ENCODE measurements at places on chromosomes 13 and 19. TPM values are rescaled to one million over a fixed set of nuclear protein-coding genes. Genes with fewer than 3 reads are reported as not detected.

PSG2 gene
- total RNA-seq, result not detected

CLIP3 gene
- 72.8 TPM for total RNA-seq

ADGRE2 gene
- 4.9 TPM for total RNA-seq

LILRB2 gene
- total RNA-seq, result 12.9 TPM

SLC25A41 gene
- total RNA-seq, result 0.27 TPM

PGLYRP1 gene
- total RNA-seq, result 3.2 TPM

ZNF837 gene
- 2.0 TPM for total RNA-seq

SBNO2 gene
- total RNA-seq, result 131 TPM

ZNF700 gene
- 16.1 TPM for total RNA-seq

KLHL1 gene
- not detected for total RNA-seq

All from sciatic nerve (tissue), 2 donors.